ENCODE measurements at places on chromosomes 1 and 21.

- DNase-seq, result peak; percentile 85
Observed at GRCh38 chr1:158146165-158146564, 34.5 kb upstream of the CD1D start.

DNA sequence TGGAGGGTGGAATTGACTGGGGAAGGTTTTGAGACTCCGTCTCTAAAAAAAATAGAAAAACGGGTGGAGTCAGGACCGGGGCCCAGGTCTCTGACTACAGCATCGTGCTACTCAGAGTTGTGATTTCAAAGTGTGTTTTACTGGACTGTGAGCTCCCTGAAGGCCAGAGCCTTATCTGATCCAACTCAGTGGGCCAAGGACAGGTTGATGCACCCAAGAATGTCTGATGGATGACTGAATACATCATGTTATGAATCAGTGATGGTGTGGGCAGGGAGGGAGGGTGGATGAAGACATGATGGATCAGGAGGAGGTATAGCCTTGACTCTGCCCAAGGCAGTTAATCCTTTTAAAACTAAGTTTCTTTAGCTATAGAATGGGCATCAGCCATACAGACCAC, 81.6 kb downstream of the FOXD2 start:
- DNase-seq, result no peak

DNA sequence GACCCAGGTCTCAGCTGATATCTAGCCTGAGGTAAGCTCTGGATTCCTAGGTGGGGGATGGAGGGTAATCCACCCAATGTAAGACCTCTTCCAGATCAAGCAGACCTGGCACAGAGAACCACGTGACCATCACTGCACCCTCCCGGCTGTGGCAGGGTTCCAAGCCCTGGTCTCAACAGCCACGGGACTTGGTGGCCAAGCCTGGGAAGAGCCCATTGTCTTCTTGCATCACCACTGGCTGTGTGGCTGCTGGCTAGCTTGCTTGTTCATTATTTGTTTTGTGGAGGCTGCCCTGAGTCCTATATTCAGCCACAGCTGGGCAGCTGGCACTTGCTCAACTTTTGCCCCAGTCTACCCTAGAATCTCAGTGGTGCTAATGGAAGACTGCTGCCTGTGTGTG, 24.1 kb upstream of the NFASC start:
- DNase-seq, result no peak

DNA sequence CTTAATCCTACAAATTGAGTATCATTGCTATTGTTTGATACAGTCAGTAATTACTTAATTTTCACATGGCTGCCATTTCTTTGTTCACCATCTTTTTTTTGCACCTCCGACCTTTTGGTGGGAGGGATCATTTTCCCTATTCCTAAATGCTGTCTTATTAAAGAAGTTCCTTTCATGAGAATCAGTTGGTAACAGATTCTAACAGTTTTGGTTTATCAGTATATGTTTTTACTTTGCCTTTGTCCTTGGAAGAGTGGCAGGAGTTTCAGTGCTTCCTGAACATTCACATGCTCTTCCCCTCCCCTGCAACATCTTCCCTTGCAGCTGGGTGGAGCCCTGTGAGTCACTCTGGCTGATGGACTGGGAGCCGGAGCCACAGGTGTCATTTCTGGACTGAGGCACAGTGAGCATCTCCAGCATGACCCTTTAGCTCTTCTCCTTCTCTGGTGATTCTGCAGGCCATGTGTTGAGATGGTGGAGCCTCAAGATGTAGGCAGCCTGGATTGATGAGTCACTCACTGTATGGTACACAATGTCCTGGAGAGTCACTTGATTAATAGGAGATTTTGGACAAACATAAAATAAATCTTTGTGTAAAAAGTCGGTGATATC, 217.7 kb downstream of the URB2 start:
- DNase-seq, result peak; percentile 63

- DNase-seq, result no peak
Observed at GRCh38 chr1:47751193-47751592, 246.0 kb downstream of the TRABD2B start.

- DNase-seq, result peak; percentile 81
Observed at GRCh38 chr1:27284425-27285273, 37.3 kb upstream of the TMEM222 start.

- no peak for DNase-seq
Observed at GRCh38 chr1:73516451-73516850, 681.5 kb downstream of the LRRIQ3 start.

DNA sequence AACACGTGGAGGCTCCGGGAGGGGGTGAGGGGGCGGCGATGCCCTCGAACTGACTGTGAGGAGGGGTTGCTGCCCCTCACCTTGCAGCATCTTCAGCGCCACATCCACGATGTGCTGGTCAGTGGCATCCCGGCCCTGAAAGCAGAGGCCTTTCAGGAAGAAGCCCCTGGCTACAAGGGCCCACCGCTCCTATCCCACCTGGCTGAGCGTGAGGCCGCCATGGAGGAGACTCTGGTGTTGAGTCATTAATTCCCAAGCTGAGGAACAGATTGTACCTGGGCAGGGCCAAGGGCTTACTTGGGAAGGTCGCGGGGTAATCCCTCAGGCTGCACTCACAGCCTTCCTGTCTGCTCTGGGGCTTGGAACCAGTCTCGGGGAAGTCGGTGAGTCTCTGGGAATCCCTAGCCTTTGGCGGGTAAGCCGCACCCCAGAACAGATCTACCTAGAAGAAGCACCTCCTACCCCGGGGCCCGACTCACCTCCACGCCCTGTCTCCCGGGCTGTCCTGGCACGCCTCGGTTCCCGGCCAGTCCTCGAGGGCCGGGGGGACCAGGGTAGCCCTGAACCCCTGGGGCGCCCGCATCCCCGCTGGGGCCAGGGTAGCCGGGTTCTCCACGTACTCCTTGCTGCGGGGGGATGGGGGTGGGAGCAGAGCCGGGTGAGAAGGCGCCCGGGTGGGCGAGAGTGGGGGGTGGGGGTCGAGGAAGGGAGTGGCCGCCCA, 13.9 kb downstream of the COL9A2 start:
- no peak for DNase-seq

DNA sequence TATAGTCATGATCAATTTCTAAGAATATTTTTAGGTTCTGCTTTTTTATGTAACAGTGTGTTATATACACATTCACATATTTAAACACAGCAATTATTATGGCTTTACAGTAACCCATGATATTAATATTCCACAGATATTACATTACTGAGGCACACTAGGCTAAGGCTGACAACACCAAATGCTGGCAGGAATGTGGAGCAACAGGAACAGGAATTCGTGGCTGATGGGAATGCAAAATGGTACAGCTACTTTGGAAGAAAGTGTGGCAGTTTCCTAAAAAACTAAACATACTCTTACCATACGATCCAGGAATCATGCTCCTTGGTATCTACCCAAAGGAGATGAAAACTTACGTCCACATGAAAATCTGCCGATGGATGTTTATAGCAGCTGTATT, 1.9 kb upstream of the KCNJ9 start:
- no peak for DNase-seq

DNA sequence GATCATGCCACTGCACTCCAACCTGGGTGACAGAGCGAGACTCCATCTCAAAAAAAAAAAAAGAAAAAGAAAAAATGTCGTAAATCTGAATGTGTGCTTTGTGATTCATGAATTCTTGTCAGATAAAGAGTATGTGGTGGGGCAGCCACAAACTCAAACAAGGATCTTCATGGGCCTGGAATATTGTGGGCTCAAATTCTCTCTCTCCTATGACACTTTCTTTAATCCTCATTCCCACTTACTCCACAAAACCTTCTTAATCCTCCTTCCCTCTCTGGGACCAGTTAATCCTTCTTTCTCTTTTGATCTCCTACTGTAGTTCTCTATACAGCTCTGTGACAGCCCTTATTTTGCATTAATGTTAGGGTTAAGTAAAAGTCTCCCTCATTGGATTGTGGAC, 112.3 kb downstream of the AK5 start:
- peak; percentile 37 for DNase-seq

DNA sequence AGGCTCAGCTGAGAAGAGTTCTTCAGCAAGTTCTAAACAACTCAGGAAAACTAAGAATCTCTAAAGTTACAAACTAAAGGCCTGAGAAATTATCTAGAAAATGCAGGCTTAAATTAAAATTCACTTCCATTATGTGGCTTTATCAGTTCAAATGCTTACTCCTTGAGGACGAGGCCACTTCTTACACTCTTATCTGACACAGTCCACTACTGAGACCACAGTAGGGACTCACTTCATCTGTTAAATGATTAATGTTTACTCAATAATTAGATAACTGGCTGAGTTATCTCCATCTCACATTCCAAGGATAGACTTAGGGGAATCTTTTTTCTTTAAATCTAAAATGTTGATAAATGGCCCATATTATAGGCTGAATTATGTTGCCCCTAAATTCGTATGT, 1.6 kb downstream of the C1orf141 start:
- no peak for DNase-seq

DNA sequence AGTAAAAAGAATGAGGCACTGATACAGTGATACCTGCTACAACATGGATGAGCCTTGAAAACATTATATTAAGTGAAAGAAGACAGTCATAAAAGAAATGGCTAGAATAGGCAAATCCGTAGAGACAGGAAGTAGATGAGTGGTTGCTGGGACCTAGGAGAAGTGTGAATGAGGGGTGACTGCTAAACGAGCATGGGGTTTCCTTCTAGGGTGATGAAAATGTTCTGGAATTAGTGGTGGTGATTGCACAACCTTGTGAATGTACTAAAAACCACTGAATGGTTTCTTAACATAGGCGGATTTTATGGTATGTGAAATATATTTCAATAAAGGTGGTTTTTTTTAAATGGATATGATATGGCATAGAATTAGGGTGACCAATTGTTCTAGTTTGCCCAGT, 12.6 kb upstream of the SERINC2 start:
- peak; percentile 82 for DNase-seq

GRCh38 chr1:107286125-107286524, 145.3 kb downstream of the NTNG1 start:
- no peak for DNase-seq

DNA sequence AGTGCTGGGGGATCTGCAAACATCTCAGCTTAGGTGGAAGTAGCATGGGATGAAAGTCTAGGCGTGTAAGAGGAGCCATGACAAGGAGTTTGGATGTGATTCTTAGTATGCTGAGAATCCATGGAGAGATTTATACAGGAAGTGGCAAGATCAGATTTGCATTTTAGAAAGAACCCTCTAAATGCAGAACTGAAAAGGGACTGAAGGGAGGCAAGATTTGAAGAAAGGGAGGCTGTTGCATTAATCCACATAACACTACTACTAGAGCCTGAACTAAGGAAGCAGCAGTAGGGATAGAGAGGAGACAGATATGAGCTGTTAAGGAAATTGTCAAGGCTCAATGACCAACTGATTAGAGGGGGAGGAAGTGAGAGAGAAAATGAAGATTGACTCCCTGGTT, 9.8 kb downstream of the C1orf74 start:
- DNase-seq, result no peak

- peak; percentile 30 for DNase-seq
Observed at GRCh38 chr1:157363660-157364140, 188.6 kb downstream of the FCRL5 start.

- no peak for DNase-seq
Observed at GRCh38 chr1:4700801-4701200, 46.4 kb downstream of the AJAP1 start.

DNA sequence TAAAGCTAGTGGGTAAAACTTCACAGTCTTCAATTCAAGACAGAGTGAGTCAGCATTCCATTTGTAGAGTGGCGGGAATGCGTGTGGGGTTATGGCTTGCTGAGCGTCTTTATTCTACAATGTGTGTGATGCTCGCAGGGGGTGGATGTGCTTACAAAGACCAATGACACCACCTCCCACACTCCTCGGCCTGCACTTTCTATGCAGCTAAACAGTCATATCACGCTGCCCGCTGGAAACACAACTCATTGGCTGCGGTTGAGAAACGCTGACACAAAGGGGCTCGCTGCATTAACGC, 298.5 kb downstream of the PCP4 start:
- DNase-seq, result no peak

- DNase-seq, result no peak
Observed at GRCh38 chr1:219438386-219438785, 174.5 kb downstream of the ZC3H11B start.

- DNase-seq, result no peak
Observed at GRCh38 chr1:94246692-94247137, 9.3 kb upstream of the ARHGAP29 start.

DNA sequence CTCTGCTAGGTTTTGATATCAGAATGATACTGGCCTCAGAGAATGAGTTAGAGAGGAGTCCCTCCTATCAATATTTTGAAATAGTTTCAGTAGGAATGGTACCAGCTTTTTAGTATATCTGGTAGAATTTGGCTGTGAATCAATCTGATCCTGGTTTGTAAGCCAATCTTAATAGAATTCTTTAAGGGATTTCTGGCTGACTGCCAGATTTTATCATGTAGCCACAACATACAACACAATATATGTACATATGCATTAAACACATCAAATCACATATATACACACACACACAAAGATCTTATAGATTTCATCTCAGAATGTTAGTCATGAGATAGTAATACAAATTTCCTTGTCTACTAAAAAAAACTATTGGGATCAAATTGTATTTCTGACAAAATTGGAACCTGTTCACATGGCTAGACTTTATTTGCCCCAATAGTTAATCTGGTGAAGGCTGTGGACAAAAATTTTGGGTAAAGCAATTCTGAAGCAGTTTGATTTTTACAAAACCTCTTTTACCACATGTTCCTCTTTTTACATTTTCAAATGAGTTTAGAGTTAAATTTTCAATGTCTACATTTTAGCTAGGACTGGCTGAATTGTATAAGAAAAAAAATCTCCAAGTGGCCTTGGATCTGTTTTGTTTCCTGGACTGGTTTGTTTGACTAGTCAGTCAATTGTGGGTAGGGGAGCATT, 151.7 kb downstream of the FASLG start:
- no peak for DNase-seq

DNA sequence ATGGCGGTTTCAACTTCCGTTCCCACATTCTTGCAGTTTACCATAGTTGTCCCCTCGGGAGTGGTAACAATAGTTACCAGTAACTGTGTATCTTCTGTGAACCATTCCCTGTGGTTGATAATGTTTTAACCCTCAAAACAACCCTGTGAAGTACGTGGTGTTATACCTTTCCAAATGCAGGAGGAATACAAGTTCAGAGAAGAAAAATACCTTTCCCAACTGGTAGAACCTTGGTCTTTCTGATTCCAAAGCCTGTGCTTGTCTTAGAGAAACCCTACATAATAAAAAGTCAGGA, 789 bp downstream of the BTF3L4 start:
- no peak for DNase-seq

GRCh38 chr21:16055014-16055413, 325.2 kb downstream of the USP25 start:
- no peak for DNase-seq

GRCh38 chr1:236844499-236845271, 49.6 kb downstream of the MTR start:
- DNase-seq, result peak; percentile 76

GRCh38 chr1:40948741-40949443, 30.6 kb upstream of the CTPS1 start:
- peak; percentile 70 for DNase-seq

Measured in fibroblast of villous mesenchyme (primary cell).